AG04450 (cell line): ENCODE measurements at places on chromosomes 2 and 18. TPM values are rescaled to one million over a fixed set of nuclear protein-coding genes. Genes with fewer than 3 reads are reported as not detected.

DNA sequence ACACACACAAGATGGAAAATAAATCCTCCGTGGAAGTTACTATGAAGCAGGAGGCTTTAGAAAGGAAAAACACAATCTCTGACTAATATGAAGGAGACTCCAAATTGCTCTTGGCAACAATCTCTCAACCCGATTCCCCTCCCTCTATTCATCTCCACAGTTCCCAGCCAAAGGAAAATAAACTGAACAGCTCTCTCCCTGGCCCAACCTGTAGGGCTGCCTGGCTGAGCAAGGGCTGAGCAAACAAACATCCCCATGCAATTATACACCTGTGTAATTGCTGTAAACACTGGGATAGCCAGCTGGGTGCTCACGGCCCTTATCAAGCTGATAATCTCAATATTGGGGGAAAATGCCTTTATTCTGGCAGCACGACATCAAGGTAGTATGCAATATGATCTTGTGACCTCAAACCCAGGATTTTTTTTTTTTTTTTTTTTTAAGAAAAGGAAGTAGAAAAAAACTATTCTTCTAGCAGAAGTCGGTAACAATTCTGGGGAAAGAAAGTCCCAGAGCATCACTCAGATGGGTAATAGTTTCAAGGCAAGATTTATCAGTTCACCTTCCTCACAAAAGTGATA lies 203.3 kb upstream of the SMAD2 start:
- DNase-seq: no peak

DNA sequence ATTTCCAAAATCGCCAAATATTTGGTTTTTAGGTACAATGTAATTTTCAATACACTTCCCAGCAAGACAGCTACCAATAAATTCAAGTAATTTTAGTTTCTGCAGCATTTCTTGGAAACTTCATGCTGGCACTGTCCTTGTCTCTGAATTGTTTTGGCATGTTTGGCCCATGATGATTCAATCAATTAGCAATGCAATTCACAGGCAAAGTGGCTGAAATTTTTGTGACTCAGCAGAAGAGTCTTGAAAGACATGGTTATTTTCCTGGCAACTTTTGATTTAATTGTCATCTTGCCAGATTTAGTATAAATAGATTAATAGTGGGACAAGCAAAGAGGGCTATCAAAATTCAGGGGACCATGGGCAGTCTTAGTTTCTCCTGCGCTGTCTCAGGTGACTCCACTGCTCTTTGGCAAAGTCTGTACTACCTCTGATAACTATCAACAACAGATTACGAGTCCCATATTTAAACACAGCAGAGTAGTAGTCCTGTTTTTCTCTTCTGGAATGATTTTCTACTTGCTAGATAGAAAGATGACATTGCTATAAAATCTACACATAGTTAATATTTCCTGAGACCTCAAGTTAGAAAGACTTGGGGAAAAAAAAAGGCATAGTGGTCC lies 88.9 kb upstream of the CYP26B1 start:
- peak; percentile 13 for DNase-seq

GRCh38 chr2:148829618-148830017 lies 45.4 kb upstream of the KIF5C start:
- no peak for DNase-seq

The ABCB11 gene
- not detected in 2 replicates for polyA plus RNA-seq

GRCh38 chr2:53460347-53460746 lies 307.3 kb upstream of the CHAC2 start:
- no peak for DNase-seq

- DNase-seq: no peak
Measured at GRCh38 chr2:96912346-96913116, 42.7 kb upstream of the SEMA4C start.

DNA sequence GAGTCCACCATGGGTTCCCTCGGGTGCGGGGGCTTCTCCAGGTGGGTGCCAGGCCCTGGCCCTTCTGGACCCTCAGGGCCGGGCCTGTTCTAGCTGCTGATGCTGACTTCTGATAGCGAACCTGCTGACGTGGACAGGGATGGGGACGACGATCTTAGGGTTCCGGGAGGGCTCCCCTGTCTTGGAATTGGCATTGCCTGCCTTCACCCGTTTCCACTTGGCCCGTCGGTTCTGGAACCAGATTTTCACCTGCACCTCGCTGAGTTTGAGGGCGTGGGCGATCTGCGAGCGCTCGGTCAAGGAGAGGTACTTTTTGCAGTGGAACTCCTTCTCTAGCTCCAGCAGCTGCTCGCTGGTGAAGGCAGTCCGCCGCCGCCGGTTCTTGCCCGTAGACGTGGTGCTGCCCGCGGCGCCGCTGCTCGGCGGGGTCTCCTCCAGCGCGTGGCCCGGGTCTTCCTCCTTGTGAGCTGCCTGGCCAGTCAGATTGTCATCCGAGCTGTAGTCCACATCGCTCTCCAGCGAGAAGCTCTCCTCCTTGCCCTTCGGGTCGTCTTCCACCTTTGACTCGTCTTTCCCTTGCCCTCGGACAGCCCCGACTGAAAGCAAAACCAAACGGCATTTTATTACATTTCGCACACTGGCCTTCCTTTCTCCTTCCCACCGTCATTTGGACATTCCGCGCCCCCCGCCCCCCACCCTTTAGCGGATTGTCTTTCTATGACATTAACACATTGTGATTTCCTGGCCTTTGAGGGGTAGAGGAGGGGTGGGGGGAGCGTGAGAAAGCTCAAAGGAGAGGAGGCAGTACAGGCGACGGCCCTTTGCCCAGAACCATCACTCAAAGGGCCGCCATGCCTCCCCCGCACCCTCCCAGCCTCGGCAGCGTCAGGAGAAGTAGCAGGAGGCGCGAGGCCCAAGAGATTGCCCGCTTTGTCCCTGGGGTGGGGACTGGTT lies 2.1 kb downstream of the GBX2 start:
- DNase-seq: no peak

DNA sequence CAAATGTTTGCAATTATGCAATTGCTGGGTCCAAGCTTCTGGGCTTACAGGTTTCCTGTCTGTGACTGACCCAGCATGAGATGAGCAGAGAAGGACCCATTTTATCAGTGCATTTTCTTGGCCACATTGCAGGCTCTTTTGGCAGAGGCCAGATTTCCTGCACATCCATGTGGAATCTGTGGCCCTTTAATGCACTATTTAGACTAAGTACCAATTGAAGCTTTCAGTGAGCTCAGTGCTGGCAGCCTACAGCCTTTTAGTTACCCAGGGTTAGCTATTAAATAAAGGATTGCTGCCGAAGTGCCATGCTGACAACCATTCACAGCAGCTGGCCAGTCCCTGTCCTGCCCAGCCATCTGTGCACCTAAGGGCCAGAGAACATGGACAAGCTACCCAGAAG lies 165.0 kb downstream of the ANKRD30B start:
- DNase-seq: no peak

The G6PC2 gene
- polyA plus RNA-seq: not detected in 2 replicates

GRCh38 chr18:58396144-58396543 lies 232.7 kb downstream of the ALPK2 start:
- DNase-seq: no peak

DNA sequence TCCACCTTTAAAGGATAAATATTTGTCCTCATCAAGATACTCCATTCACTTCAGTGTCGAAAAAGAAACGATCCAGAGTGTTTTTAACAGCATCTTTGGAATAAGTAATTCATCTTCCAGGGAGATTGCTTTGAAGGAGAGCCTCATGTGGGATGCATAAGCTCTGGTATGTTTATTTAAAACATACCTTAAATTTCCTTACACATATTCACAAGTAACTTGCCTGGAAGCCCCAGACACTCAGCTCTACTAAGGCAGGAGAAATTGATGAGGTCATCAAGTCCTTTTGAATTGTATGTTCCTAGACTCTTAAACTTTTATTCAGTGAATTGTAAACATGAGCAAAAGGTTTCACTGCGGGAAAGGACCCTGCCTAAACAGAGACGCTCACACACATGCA lies 103.0 kb downstream of the CDK15 start:
- DNase-seq: peak; percentile 85

DNA sequence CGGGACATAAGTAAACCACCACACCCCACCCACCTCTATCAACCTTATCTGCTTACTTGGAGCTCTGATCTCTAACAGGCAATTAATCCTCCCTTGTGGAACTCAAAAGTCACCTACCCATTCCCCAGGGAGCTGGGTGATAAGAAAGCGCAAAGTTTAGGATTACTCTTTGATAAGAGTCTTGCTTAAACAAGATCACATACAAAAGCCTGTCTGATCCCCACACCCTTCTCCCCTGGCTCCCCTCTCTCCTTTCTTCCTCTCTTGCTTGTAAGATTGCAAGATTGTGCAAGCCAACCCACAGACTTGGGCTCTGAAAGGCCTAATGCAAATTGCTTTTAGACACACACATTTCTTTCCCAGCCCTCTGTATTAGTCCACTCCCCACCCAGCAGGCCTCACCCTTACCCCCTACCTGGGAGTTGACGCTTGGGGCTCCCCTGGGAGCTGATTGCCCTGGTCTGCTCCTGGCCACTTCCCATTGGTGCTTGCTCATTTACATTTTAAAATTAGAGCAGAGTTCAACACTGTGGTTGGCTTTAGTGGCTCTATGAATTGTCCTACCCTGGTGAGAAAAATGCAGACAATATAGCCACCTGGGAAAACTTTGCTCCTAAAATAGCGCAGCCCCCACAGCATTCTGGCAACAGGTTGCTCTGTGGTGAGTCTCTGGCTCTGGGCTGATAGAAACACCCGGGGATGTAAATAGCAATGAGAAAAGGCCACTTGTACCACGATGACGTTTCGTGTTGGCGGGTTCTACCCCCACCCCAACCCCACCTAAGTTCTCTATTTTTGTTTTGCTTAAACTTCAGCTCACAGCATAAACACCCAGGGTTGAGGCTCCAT lies 92.8 kb upstream of the MSH2 start:
- DNase-seq: no peak

DNA sequence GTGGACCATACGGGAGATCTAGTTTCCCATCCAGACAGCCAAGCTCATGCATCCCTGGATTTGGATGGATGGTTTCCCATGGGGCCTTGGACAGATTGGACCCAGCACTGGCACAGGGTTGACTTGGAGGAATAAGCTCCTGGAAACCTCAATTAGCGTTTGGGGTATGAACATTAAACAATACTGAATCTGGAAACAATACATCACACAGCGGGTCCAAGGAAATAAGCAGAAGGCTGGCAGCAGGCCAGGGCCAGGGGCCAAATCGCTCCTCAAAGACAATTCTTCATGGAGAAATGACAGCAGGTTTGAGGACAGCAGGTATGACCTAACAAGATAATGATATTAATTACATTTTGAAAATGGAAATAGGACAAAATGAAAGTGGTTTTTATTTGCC lies 540.6 kb downstream of the RIT2 start:
- no peak for DNase-seq

The COL5A2 gene
- polyA plus RNA-seq: 269 and 305 TPM in 2 replicates

The PARD3B gene
- 8.5 and 9.2 TPM in 2 replicates for polyA plus RNA-seq

- peak; percentile 26 for DNase-seq
Measured at GRCh38 chr18:75638223-75638775, 210.8 kb upstream of the SMIM21 start.

DNA sequence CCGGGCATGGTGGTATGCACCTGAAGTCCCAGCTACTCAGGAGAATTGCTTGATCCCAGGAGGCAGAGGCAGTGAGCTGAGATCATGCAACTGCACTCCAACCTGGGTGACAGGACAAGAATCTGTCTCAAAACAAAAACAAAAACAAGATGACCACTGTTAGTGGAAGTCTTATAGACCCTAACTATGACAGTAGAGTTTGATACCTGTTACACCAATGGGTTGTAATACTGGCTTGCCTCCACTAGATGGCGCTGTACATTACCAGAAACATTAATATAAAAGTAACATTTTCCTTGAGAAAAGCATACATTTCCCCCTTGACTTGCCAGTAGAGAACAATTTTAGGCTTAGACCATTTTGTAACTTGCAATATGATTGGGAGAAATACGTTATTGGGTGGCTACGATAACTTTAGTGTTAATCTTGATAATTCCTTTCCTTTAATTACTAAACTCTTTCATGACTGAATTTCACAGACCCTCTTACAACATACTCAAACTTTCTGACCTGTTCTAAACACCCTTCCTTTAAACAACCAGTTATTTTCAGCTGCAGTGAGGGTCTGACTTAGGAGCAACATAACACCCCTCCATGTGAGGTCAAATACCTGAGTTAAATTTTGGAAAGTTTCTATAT lies 19.5 kb downstream of the SLC25A52 start:
- peak; percentile 2 for DNase-seq

GRCh38 chr18:65436430-65436829 lies 314.4 kb upstream of the CDH7 start:
- no peak for DNase-seq

DNA sequence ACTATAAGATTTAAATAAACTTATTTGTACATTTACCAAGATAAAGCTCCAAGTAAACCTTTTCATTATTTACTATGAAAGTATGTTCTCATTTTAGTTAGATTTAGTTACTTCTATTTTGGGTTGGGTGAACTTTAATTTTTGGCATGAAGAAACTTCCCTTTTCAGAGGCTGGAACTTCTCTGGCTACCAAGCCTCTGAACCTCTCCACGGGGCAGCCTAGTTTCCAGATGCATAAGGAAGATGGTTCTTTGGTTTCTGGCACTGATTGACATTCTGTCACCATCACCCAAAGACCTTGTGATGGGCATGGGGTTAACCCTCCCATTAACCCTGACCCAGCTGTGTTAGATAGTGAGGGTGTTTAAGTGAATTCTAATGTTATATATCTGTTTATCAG lies 17.1 kb downstream of the PSD4 start:
- DNase-seq: no peak

The MGAT4A gene
- 0.04 TPM in 1 of 2 replicates, not detected in the other for polyA plus RNA-seq

The IL1RN gene
- polyA plus RNA-seq: not detected in 2 replicates

DNA sequence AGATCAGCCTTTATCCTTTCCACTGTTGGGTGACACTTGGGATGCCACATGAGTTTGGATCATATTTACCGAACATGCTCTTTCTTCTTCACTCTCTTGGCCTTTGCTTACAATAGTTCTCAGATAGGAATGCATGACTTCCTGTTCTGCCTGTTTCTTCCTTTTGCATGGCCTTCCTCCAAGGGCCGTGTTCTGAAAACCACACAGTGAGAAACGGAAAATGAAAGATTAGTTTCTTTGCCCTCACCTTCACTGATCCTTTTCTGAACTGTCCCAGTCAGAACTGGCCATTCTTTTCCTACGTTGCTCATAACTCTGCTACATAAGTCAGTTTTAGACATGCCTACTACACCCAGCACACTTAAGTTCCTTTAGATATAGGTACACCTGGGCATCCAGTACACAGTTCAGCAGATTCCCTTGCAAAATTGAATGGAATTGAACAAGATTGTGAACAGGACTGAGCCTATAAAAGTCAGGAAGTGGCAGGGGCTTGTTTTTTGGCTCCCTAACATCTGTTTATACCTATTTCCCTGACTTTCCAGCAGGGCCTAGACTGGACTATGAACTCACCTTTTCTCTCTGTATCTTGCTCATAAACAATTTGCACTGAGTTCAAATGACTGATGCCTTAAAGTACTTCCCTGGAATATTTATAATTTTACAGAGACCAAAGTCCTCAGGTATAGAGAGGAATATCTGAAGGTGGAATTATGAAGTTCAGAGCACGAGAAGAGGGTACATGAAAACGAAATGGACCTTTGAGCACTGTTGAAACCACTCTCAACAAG lies 186.4 kb upstream of the ST6GAL2 start:
- DNase-seq: no peak

The IL18R1 gene
- 2.0 and 2.5 TPM in 2 replicates for polyA plus RNA-seq

The TEX44 gene
- not detected in 2 replicates for polyA plus RNA-seq

GRCh38 chr2:18991177-18992168 lies 366.9 kb downstream of the OSR1 start:
- DNase-seq: peak; percentile 63

The ALK gene
- polyA plus RNA-seq: not detected in 2 replicates

GRCh38 chr18:2102022-2102421 lies 469.3 kb downstream of the METTL4 start:
- no peak for DNase-seq
